ENCODE measurements at places on chromosomes 1 and 21.

DNA sequence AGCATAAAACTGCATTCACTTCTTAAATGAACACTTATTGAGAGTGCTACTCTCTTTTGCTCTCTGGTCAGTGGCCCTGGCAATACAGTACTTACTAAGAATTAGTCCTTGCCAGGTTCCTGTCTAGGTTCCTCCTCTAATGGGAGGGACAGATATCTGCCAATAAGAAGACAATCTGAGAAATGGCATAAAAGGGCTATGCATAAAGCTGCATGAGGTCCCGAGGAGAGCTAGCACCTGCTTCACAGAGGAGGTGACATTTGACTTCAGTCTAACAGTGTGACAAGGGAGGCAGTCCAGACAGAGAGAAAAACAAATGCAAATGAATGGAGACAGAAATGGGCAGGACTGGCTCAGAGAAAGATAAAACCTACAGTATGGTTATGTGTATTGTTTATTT is 357.1 kb upstream of the SGIP1 start:
- DNase-seq = no peak

DNA sequence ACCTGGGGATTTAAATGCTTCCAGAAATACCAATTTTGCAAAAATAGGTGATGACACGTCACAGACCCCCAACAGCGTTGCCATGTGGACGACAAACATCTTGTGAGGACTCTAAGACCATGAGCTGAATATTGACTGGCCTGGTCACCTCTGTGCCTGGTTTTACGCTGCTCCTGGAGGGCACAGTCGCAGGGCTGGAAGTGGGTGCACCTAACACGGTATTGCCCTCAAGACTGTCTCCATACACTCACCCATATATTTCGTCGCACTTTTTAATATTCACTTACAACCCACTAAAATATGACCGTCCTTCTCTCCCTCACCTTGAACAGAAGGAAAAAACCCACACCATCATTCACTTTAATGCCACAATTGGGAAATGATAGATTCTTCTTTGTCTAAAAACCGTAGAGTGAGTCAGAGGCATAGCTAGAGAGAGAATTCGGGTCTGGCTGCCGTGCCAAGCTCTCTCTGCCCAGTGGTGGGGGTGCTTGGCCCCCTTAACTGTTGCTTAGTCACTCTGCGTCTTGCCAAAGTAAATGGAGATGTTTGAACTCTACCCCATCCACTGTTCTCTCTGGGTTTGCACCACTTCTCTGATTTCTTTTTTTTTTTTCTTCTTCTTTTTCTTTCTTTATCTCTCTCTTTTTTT is 40.8 kb upstream of the UTS2 start:
- DNase-seq = no peak

DNA sequence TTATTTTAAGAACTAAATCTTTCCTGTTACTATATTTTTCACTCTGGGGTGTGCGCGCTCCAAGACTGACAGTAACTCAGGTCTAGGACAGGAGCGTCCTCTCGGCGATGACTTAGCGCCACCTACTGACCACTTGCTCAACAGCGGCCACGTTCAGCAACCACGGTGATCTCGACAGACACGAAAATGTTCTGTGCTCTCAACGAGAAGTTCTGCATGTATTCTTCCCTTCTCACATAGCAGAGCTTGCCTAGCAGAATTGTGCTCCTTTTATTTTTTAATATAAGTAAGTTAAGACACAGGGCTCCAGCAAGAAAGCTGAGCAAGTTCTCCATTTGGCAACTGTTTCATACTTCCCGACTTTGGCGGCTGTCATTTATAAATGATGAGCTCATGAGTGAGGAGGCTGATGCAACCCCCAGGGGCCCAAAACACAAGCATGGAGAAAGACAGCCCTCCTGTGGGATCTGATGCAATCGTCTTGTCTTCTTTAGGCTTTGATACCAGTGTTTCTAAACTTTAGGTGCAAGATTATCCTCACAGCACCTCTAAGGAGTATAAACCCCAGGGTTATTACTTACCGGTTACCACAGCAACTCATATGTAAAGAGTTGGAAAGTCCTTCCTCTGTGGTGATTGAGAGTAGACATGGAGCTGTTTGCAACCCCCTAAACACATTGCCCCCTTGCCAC is 92.6 kb downstream of the HHIPL2 start:
- peak; percentile 86 for DNase-seq

DNA sequence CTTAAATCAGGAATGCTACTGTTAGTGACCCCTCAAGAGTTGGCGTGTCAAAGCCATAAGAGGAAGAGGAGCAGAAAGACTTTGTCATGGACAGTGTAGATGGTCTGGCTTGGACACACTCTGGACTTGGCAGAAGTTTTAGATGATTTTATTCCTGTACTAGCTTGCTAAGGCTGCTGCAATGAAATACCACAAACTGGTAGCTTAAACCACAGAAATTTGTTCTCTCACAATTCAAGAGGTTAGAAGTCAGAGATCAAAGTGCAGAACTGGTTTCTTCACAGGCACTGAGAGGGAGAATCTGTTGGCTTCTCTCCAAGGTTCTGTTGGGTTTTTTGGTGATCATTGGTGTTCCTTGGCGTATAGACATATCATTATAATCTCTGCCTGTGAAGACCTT is 869.8 kb upstream of the B3GALT2 start:
- DNase-seq = no peak

- no peak for DNase-seq
These were observed 37.1 kb upstream of the BACE2 start for GRCh38 chr21:41130883-41131282.

DNA sequence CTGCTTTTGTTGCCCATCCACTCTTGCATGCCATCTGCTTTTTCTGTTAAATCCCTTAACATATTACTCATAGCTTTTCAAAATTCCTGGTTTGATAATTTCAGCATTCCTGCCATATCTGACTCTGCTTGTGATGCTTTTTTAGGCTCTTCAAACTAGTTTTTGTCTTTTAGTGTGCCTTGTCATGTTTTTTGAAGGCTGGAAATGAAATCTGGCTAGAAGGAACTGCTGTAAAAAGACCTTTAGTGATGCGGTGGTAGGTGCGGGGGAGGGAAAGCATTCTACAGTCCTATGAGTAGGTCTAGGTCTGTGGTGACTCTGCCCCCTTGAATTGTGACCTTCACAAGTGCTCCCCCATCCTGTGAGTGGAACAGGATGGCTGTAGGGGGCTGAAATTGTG is 15.0 kb upstream of the S100B start:
- DNase-seq = no peak

- DNase-seq = peak; percentile 21
These were observed 6.8 kb upstream of the PARK7 start for GRCh38 chr1:7954683-7955082.

- no peak for DNase-seq
These were observed 93.4 kb upstream of the KCNK1 start for GRCh38 chr1:233520261-233521191.

DNA sequence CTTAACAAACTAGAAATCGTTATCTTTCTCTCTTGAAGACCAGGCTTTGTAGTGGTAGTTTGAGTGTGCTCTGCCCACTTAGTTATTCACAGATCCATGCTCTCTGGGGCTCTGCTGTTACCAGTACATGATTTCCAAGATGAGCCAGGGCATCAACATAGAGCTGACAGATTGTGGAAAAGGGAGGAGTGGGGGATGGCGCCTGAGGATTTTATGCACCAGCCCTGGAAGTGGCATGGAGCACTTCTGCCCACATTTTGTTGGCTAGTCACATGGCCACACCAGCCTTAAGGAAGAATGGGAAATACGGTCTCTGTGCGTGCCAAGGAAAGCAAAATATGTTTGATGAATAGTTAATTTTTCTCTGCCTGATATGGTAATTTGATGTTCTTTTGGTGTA is 18.2 kb downstream of the TSNAX start:
- DNase-seq = no peak

- DNase-seq = no peak
These were observed at the start of gene KCNJ9 for GRCh38 chr1:160081261-160081936. Gene KCNJ9, plus strand, starts transcription at chr1:160081538. Its CDS starts 2,493 bp downstream, at chr1:160084031.

- DNase-seq = no peak
These were observed 26.4 kb downstream of the MYOM3 start for GRCh38 chr1:24085546-24085945.

DNA sequence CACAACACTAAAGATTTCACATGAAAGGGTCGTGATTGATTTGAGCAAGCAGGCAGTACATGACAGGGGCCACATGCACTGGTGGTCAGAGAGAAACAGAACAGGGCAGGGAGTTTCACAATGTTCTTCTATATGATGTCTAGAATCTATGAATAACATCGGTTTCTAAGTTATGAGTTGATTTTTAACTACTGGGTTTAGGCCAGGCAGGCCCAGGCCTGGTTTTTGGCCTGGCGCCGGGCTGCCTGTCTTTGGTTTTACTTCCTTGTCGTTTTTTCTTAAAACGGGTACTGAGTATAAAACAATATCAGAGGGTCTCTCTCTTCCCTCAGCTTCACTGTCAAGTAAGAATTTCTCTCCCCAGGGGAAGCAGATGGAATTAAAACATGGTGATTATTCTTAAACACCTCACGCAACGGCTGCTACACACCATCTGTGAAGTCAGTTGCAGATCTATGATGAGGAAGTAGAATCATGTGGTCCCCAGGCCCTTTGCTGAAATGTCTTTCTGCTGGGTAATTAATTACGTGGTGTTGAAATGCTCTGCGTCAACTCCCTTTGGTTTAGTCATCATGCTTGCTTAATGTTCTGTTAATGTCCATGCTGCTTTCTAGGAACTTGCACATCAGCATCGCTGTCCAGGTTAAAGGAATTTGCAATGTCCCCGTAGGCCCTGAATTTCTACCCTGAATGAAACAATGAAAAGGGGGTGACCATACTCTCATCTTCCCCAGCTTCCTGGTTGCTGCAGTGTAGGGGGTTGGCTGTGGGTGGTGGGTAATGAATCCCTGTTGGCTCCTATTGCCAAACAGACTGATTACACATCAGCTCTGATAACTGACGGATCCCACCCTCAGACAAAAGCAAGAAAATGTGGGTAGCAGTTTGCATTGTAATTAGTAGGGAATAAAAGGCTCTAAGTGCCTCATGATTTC is 70.3 kb downstream of the SERINC2 start:
- DNase-seq = peak; percentile 56

DNA sequence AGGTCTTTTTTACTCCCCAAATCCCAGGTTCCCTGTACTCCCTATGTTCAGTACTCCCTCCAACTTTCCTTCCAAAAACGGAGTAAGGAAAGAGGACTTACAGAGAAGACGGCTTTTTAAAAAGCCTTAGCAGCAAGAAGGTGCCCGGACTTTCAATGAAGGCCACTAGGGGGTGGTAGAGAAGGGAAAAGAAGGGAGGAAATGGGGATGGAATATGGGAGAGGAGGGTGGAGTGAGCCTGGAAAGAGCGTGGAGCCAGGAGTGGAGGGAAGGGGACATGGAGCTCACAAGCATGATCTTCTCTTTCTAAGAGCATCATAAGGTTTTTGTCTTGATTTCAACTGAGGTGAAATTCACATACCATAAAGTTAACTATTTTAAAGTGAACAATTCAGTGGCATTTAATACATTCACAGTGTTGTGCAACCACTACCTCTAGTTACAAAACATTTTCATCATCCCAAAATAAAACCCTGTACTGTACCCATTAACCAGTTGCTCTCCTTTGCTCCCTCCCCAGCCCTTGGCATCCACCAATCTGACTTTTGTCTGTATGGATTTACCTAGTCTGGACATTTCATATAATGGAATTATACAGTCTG is 129.9 kb downstream of the ZNF281 start:
- no peak for DNase-seq

GRCh38 chr1:106768501-106768900 is 288.0 kb upstream of the PRMT6 start:
- no peak for DNase-seq

- peak; percentile 81 for DNase-seq
These were observed 38.4 kb downstream of the TAS1R2 start for GRCh38 chr1:18820791-18821641.

DNA sequence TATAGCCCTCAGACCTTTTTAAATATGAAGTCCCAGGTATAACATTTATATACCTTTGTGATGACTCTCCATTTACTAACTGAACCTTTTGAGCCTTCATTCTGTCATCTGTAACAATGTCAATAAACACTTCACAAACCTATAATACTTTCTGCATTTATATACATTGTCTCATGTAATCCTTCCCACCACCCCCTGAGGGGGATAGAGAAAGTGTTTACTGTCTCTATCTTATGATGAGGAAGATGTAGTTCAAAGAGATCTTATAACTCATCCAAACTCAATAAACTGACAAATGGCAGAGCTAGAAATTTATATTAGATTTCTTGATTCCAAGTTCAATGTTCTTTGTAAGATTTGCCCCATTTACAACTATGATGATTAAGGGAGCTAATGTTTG is 48.3 kb upstream of the CR2 start:
- DNase-seq = no peak

DNA sequence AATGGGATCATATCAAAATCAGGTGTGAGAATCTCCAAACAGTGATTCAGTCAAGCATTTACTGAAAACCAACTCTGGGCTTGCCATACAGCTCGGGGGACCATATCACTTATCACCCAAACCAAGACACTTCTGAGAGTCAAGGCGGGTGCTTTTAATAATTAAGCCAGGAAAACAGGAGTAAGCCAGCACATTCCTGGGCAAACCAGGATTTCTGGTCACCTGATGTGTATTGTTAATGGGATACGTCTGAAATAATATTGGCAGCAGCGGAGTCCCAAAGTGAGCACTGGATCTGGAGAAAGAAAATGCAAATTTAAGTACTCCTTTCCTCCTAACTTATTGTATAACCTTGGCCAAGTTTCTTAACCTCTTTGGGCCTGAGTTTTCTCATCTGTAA is 17.6 kb downstream of the OSCP1 start:
- no peak for DNase-seq
